Pons (tissue), 1 donor: ENCODE measurements at places on chromosomes 7 and 10.

- no peak for DNase-seq
Measured at GRCh38 chr7:50792342-50793119, 9.8 kb upstream of the GRB10 start.

GRCh38 chr10:62043421-62044021 lies 142.0 kb downstream of the ARID5B start:
- DNase-seq, result peak; percentile 66

GRCh38 chr10:75612904-75613684 lies 181.7 kb downstream of the LRMDA start:
- DNase-seq, result peak; percentile 92

- no peak for DNase-seq
Measured at GRCh38 chr10:51139176-51139575, 64.9 kb downstream of the PRKG1 start.

DNA sequence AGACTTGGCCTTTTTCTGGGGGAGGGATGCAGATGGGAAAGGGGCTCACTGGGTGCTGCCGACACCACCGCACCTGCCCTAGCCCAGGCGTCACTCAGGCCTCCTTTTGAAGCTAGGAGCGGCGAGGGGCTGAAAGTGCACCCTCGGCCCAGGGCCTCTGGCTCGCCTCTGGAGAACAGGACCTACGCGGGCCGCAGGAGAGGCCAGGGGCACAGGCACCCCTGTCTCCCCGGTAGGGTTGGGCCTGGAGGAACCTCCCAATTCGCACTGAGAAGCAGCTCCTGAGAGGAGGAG lies 46.5 kb upstream of the PRKAR1B start:
- DNase-seq, result no peak

DNA sequence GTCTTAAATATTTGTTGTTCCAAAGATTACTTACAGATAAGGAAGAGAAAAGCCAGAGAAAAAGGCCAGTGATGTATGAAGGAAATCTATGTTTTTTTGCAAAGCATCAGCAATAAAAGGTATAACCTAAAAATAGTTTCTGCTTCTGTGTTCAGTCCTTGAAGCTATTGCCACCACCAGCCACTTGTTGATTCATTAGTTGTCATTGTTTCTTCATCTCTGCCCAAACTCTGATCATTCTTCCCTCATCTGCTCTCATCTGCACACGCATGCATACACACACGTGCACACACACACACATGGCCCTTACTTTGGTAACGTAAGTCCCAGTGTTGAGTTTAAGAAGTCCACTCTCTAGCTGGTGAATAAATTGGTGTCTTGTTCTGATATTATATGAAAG lies 540.7 kb downstream of the GATA3 start:
- DNase-seq, result no peak

- peak; percentile 74 for DNase-seq
Measured at GRCh38 chr10:79322616-79323543, 24.4 kb upstream of the PPIF start.

DNA sequence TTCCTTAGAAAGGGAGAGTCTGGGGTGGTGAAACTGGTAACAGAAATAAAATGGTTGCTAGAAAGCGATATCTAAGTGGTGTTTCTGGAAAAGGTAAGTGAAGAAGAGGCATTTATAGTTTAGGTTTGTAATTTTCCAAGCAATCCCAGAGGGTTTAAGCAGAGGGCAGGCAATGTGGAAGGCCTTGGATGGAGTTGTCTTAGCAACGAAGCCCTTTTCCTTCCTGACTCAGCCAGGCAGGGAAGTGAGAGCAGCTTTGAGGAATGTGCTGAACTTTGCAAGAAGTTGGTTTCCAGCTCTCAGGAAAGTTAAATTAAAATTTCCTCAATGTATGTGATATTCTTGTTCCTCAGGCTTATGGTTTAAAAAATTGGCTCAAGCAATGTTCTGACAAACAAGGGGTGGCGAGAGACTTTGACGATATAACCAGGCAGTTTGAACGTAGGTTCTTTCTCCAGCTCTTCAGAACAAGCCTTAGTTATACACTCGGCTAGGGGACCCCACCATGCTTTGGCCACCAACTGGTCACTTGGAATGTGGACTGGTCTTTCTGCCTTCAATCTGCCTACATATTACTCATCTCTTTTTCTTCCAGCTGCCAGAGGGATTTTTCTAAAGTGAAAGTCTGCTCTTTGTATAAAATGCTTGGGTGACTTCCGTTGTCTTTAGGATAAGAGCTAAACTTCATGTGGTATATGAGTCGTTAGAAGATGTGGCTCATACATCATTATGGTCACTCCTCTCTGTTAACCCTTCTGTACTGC lies 66.9 kb upstream of the SLC25A13 start:
- no peak for DNase-seq

DNA sequence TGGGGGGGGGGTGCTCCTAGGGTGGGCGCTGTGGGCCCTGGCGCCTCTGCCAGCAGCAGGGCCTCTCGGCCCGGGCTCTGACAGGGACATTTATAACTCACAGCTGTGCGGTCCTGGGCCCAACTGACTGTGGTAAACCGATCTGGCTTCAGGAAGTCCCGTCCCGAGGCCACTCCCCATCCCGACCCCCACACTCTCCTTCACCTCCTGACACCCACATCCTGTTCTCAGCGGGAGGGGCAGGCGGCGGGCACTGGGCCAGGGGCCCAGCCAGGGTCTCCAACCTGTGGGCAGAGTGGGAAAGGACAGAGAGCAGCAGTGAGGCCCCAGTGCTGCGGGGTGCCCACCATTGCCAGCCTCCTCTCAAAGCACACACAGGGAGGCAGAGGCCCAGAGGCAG lies 69.1 kb downstream of the ZMIZ1 start:
- no peak for DNase-seq

- no peak for DNase-seq
Measured at GRCh38 chr10:94428766-94429707, 26.7 kb downstream of the TBC1D12 start.
